Esophagus muscularis mucosa (tissue), 4 donors: ENCODE measurements at places on chromosomes 3 and 15.

GRCh38 chr3:86951322-86951721 is 39.6 kb downstream of the VGLL3 start:
- no peak for DNase-seq
- no peak overlapping the region for H3K27ac ChIP-seq
- no peaks in the 10 kb centered on the region for H3K27me3 ChIP-seq
- peaks cover 5% of the 10 kb centered on the region for H3K4me1 ChIP-seq
- H3K36me3 ChIP-seq, result peaks cover 3% of the 10 kb centered on the region

- no peaks in the 10 kb centered on the region for H3K27me3 ChIP-seq
- no peak overlapping the region for H3K27ac ChIP-seq
- no peak for DNase-seq
- no peaks in the 10 kb centered on the region for H3K36me3 ChIP-seq
Measured at GRCh38 chr3:7876741-7877297, 624.8 kb upstream of the LMCD1 start.

GRCh38 chr15:33374226-33374914 is 63.6 kb downstream of the RYR3 start:
- no peaks in the 10 kb centered on the region for H3K27me3 ChIP-seq
- H3K27ac ChIP-seq, result no peak overlapping the region
- peak; percentile 66 for DNase-seq

DNA sequence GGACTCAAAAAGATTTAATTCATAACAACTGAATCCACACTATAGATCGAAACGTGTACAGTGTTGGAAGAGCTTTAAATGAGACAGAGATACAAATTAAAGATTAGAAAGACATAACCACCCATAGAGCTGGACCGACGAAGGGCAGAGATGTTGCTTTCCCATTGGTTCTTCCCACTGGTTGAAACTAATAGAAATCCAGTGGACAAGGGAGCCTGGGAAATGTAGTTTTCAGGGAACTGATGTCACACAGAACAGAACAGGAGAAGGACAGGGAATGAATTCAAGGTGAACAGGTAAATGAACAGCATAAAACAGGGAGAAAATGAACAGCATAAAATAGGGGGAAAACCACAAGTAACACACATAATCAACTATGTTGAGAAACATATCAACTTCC is 328.7 kb downstream of the ZNF621 start:
- peaks cover 8% of the 10 kb centered on the region for H3K4me1 ChIP-seq
- DNase-seq, result peak; percentile 37
- no peaks in the 10 kb centered on the region for H3K36me3 ChIP-seq
- H3K27me3 ChIP-seq, result no peaks in the 10 kb centered on the region
- H3K4me3 ChIP-seq, result no peak overlapping the region
- H3K27ac ChIP-seq, result no peak overlapping the region

DNA sequence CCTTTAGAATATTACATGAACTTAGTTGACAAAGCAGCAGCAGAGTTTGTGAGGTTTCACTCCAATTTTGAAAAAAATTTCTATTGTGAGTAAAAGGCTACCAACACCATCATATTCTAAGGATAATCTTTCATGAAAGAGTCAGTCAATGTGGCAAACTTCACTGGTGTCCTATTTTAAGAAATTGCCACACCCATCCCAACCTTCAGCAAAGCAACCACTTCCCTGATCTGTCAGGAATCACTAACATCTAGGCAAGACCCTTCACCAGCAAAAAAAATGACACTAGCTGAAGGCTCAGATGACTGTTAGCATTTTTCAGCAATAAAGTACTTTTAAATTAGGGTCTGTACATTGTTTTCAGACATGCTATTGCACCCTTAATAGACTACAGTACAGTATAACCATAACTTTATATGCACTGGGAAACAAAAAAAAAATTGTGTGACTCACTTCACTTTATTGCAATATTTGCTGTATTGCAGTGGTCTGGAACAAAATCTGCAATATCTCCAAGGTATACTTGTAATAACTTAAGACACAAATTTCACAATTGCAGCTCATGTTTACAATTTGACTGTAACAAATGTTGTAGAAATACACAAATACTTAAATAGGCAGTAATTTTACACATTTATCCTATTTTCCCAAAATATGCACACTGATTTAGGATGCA is 38.9 kb upstream of the ALCAM start:
- H3K27ac ChIP-seq, result no peak overlapping the region
- no peak overlapping the region for H3K4me3 ChIP-seq
- H3K4me1 ChIP-seq, result no peaks in the 10 kb centered on the region
- no peaks in the 10 kb centered on the region for H3K36me3 ChIP-seq
- no peaks in the 10 kb centered on the region for H3K27me3 ChIP-seq
